NCI-H510A (cell line): ENCODE measurements at places on chromosomes 11 and 22.

DNA sequence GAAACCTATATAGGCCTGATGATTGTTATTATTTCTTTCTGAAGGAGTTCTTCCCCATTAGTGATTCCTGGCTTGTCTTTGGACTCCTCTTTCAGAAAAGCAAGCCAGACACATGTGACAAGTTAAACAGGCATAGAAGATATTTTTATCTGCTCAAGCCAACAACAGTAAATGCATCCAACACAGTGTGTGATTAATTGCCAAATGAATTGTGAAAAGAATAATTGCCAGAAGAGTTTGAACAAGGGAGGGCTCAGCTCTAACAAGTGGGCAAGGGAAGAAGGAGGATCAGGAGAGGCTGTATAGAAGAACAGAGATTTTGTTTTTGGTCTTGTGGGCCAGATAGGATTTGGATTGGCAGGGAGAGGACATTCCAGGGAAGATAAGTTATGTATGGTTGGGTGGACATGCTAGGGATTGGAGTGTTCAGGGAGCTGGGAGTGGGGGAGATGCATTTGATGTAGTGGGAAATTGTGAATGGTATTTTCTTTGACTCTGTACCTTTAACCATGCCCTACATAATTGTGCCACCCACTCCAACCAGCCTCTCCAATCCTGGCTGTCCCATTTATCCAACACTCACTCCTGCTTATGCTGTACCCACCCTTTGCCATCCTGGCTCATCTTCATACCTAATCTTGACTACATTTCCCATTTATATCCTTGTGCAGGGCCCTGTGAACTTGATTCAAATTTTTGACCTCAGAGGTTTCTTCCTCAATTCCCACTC lies 172.8 kb downstream of the RRAS2 start:
- DNase-seq = no peak

DNA sequence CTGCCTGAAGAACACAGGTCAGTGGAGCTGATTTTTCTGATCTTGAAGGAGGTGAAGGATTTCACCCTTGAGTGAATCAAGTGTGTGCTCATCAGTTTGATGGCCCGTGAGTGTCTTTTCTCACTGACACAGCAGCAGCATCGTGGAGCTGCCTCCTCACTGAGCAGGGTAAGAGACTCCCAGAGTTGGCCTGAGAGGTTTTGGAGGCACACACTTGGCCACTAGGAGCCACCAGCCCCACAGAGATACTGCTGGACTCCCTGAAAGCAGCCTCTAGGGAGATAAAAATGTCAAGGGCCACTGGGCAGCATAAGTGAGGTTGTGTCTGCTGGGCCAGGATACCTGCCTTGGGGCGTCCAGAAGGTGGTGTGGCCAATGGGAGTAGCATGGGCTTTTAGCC lies 245.4 kb downstream of the GRIK4 start:
- DNase-seq = no peak

GRCh38 chr22:20131859-20132685 lies 468 bp downstream of the ZDHHC8 start:
- no peak for DNase-seq

DNA sequence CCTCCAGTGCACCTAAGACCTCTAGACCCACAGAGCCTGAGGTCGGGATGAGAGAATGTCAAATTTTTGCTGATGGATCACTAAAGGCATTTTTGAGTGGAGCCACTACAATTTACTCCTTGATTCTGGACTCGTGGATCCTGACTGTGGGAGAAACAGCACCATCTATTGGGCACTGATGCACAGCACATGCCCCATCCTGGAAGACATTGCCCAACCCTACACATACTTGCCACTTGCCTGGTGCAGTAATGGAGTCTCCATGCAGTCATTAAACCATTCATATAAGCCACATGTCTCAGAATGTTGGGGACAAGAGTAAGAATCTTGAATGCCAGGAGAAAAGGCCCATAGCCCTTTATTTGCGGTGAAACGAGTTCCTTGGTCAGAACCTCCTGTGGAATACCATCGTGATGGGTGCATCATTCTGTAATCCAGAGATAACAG lies 103.9 kb downstream of the GGTLC2 start:
- no peak for DNase-seq
